Naive thymus-derived CD8-positive, alpha-beta T cell (primary cell): ENCODE measurements at places on chromosomes 5 and 9.
A peak's percentile ranks its signal among the peaks of the same experiment; 100 is the strongest.

DNA sequence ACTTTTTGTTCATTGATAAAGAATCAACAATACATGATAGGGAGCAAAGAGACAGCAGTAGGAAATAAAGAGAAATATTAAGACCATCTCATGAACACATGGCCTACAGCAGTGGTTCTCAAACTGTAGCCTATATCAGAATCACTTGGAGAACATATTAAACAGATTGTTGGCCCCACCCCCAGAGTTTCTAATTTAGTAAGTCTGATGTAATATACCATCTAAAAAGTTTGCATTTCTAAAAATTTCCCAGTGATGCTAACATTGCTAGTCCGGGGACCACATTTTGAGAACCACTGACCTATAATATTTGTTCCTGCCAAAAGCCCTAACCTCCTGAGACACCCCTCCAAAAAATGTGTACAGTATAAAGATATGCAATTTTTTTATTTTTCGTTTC, 306.2 kb upstream of the NREP start:
- H3K4me1 ChIP-seq = no peaks in the 10 kb centered on the region
- no peak overlapping the region for H3K4me3 ChIP-seq
- no peak overlapping the region for H3K27ac ChIP-seq
- no peak for DNase-seq
- peaks cover 2% of the 10 kb centered on the region for H3K27me3 ChIP-seq

- no peaks in the 10 kb centered on the region for H3K4me1 ChIP-seq
- peaks cover 9% of the 10 kb centered on the region for H3K27me3 ChIP-seq
- H3K4me3 ChIP-seq = no peak overlapping the region
These were observed 169.9 kb downstream of the SLC28A3 start for GRCh38 chr9:84170521-84171141.

DNA sequence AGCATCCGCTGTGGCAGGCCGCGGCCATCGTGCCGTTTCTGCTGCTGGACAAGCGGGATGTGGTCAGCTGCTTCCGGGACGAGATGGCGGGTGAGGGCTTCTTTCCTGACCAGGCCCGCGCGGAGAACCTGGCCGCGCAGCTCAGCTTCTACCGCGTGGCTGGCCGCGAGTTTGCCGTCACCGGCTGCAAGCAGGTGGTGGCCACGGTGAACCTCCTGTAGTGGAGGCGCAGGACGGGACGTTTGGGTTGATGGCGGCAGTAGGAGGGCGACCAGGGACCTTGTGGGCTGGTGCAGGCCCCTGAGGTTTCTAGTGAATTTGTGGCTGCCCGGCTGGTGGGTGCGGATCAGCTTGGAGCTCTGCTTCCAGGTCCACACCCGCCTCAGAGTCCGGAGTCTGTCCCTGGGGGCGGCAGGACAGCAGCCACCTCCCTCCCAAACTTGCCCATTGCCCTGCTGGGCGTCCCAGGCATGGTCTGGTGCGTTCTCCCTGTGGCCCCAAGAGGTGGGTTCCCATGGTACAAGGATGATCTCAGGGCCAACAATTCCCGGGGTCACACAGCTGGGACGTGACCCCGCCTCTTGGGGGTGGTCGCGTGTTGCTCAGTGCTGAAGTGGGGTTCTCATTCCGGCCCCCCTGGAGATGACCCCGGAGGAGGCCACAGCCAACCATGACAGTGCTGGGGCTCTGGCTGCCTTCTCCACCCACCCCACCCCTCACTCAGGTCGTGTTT, 2.4 kb downstream of the TOR4A start:
- H3K4me3 ChIP-seq = no peak overlapping the region
- H3K27me3 ChIP-seq = peaks cover 46% of the 10 kb centered on the region
- no peak for DNase-seq
- peaks cover 11% of the 10 kb centered on the region for H3K4me1 ChIP-seq
- H3K36me3 ChIP-seq = peaks cover 6% of the 10 kb centered on the region

GRCh38 chr9:6969805-6970204, 212.0 kb downstream of the KDM4C start:
- no peaks in the 10 kb centered on the region for H3K27me3 ChIP-seq
- H3K36me3 ChIP-seq = peaks cover 18% of the 10 kb centered on the region
- H3K4me1 ChIP-seq = peaks cover 48% of the 10 kb centered on the region

DNA sequence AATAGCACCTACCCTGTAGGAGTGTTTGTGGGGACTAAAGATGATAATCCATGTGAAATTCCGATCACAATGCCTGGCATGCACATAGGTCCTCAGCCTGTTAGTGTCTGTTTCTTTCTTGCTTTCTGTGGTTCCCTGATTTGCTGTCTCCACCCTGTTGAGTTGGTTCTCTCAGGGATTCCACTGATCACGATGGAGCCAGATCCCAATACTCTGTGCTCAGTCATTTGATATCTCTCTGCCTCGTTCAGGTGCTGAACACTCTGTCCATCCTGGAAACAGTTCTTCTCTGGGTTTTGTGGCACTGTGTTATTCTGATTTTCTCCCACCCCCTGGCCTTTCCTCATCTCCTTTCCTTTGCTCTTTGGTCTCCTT, 60.8 kb downstream of the ARHGAP26 start:
- H3K4me3 ChIP-seq = no peak overlapping the region
- peaks cover 3% of the 10 kb centered on the region for H3K36me3 ChIP-seq
- H3K4me1 ChIP-seq = peaks cover 77% of the 10 kb centered on the region
- DNase-seq = no peak

- peaks cover 91% of the 10 kb centered on the region for H3K36me3 ChIP-seq
- no peaks in the 10 kb centered on the region for H3K27me3 ChIP-seq
- no peak for DNase-seq
- H3K4me3 ChIP-seq = no peak overlapping the region
- H3K27ac ChIP-seq = no peak overlapping the region
These were observed 65.2 kb downstream of the MCCC2 start for GRCh38 chr5:71652349-71652748.

DNA sequence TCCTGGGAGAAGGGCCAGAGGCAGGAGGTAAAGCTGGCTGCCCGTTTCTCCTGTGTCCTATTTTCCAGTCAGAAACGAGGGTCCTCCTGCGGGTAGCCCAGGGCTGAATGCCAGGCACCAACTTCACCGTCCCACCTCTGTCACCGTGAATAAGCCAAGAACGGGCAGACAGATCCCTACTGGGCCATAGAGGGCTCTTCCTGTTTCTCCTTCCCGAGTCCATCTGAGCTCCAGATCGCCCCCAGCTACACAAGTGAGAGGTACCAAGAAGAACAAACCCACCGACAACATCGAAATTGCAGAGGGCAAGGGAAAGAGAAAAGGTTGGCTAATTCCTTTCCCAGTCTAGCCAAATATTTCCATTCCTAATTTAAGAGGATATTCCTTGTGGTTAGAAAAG, 93.7 kb downstream of the SPOCK1 start:
- H3K27me3 ChIP-seq = peaks cover 7% of the 10 kb centered on the region
- no peak overlapping the region for H3K4me3 ChIP-seq
- no peaks in the 10 kb centered on the region for H3K36me3 ChIP-seq
- no peak for DNase-seq
- H3K4me1 ChIP-seq = no peaks in the 10 kb centered on the region

DNA sequence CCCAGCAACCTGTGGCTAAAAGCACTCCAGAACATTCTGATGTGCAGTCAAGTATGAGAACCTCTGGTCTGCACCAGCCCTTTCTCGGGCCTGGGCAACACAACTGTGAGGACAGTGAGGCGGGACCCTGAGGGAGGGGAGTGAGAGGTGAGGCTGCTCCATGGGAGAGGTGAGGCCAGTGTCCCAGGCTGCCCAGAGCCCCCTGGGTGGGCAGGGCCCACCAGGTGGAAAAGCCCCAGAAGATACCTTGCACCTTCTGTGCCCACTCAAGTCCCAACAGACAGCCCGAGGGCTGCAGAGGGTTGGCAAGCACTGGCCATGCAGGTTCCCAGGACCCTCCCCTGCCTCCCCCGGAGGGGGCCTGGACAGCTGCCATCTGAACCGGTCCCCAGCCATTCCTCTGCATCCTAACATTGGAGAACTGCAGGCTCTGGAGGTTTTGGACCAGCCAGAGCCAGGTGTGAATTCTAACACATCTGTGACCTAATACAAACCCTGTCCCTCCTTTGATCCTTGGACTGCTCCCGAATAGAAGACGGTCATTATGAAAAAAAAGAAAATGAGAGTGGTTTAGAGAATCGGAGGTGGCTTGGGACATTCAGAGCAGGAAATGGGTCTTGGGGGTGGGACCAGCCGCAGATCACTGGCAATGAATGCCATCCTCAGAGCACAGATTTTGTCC, 57.0 kb downstream of the DUSP1 start:
- H3K27ac ChIP-seq = no peak overlapping the region
- no peak overlapping the region for H3K4me3 ChIP-seq
- DNase-seq = no peak
- H3K4me1 ChIP-seq = peaks cover 7% of the 10 kb centered on the region

DNA sequence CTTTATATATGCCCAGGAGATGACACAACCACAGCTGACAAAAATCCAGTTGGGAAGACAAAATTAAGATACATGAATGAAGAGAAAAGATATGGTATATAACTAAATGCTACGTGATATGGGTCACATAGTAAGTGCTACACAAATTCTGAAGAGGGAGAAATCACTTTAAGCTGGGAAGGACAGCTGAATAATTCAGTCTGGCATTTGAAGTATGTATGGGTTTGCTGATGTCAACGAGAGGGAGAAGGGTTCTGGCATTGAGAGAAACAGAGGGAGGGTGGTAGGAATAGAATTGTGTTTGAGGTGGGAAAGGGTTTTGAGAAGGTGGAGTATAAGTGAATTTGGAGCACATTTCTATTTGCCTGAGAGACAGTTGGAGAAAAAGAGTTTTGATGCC, 6.7 kb upstream of the SLIT3 start:
- H3K27ac ChIP-seq = no peak overlapping the region
- H3K36me3 ChIP-seq = no peaks in the 10 kb centered on the region
- no peak for DNase-seq
- peaks cover 21% of the 10 kb centered on the region for H3K27me3 ChIP-seq
- no peaks in the 10 kb centered on the region for H3K4me1 ChIP-seq

DNA sequence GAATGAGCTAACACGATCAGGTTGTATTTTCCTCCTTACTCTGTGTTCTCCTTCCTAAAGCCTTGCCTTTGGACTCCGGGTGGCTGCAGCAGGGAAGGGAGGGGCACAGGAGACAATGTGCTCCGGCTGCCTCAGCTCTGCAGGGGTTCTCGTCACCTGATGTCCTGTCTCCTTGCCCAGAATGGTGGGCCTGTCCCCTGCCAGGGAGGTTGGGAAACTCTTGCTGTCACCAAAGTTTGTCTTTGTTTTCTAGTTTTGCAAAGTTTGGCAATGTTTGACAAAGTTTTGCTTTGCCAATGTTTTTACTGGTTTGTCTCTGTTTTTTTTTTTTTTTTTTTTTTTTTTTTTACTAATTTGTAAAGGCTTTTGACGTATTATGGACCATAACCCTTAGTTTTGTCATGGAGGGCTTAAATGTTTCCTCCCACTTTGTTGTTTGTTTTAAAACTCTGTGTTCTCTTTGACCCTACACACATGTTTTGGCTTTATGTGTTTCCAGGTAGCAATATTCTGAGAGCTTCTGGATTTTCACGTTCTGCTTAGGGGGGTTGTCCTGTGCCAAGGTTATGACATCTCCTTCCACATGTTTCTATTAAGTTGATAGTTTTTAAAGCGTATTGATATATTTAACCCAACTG, 49.3 kb downstream of the GADD45G start:
- H3K36me3 ChIP-seq = no peaks in the 10 kb centered on the region
- peaks cover 17% of the 10 kb centered on the region for H3K4me1 ChIP-seq
- peak overlapping the region; percentile 71 for H3K27ac ChIP-seq

DNA sequence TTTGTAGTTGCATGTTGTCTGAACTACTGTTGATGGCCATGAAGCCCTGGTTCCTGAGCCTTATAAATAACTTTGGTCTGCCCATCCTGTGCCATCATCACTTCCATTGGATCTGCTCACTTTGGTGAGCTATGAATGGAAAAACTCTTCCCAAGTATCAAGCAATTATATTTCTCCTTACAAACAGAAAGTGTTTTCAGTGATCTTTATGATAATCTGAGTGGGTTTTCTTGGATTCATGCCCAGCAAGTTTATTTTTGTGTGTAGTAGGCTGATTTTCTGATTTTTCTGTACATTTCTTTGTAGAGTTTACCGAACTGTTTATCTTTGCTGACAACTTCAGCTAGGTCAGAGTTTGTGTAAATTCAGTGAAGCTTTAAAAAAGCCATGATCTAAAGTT, 31.0 kb downstream of the CAMK4 start:
- H3K36me3 ChIP-seq = peaks cover 15% of the 10 kb centered on the region
- no peaks in the 10 kb centered on the region for H3K27me3 ChIP-seq
- H3K27ac ChIP-seq = peak overlapping the region; percentile 60
- peaks cover 73% of the 10 kb centered on the region for H3K4me1 ChIP-seq

GRCh38 chr5:72179028-72179815, 71.9 kb downstream of the MAP1B start:
- H3K27ac ChIP-seq = no peak overlapping the region
- peaks cover 35% of the 10 kb centered on the region for H3K27me3 ChIP-seq
- no peak for DNase-seq

DNA sequence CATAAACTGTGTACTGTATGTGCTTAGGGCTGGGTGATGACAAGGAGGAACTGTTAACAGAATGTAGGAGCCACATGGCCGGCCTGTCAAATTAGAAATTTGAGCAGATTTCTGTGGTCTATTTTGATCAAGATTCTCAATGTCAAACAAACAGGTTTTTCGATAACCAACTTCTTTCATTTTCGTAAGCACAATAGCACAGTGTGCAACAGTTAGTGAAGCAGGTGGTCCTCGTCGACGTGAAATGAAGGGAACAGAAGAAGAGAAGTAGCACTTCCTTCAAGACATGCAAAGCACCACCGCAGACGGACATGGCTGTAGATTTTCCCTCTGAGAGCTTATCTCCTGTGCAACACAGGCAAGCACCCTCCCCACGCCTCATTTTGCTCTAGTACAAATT, 252.1 kb downstream of the CRB2 start:
- peaks cover 23% of the 10 kb centered on the region for H3K36me3 ChIP-seq
- H3K27ac ChIP-seq = no peak overlapping the region
- no peak for DNase-seq

DNA sequence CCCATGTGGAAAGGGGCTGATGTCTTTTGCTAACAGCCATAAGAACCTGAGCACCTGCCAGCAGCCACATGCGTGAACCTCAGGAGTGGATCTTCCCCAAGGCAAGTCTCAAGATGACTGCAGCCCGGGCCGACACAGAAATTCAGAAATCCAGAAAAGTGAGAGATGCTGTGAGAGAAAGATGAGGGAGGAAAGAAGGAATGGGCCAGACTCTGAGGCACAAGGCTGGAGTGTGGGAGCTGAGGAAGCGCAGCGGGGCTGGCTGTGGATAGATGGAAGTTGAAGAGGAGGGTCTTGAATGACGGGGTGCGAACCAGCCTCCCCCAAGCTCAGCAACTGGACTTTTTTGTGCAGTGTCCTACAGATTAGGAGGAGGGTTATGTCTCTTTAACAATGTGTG, 337.8 kb downstream of the GADD45G start:
- H3K27ac ChIP-seq = no peak overlapping the region
- no peaks in the 10 kb centered on the region for H3K36me3 ChIP-seq
- no peak for DNase-seq
- peaks cover 36% of the 10 kb centered on the region for H3K27me3 ChIP-seq
- H3K4me3 ChIP-seq = no peak overlapping the region
